ENCODE measurements at places on chromosomes 1 and 21.

GRCh38 chr1:119966020-119966419 is 69.7 kb upstream of the ADAM30 start:
- no peak for DNase-seq

DNA sequence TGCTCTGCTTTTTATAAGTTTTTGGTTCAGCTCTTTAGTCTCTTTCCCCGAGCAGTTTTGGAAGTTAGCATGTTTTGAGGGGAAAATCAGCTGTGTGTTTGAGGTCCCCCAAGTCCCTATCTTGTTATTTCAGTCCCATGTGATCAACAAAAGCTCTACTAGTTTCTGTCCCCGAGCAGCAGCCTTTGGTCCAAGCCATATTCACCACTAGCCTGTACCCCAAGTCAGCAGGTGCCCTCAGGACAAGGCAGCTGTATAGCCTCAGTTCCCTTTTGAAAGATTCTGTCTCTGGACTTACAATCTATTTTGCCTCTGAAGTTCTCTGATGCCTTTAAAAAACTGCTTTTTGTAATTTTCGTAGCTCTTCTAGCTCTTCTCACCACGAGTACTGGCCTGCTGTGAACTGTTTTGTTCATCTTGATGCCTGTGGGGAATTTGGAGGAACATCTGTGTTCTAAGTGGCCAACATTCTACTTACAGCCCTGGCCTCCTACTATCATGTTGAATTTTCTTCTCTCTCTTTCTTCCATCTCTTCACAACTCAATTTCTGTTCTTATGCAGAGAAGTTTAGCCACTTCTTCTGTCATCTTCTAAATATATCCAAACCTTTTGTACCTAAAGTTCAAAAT is 16.7 kb downstream of the UAP1 start:
- DNase-seq: no peak

DNA sequence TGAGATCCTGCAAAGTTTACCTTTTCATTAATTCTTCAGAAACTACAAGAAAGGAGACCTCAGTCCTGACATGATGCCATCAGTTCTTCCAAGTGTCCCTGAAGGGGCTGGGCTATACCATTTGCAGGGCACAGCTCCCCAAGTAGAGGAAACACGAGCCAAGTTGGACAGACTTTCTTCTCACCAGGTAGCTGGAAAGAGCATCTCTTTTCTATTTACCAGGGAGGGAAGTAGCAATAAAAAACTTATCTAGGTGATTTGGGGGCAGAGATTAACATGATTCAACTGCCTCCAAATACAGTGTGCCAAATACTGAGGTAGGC is 103.9 kb upstream of the KCND3 start:
- no peak for DNase-seq

GRCh38 chr1:40064797-40065499 is 24.4 kb downstream of the CAP1 start:
- no peak for DNase-seq

DNA sequence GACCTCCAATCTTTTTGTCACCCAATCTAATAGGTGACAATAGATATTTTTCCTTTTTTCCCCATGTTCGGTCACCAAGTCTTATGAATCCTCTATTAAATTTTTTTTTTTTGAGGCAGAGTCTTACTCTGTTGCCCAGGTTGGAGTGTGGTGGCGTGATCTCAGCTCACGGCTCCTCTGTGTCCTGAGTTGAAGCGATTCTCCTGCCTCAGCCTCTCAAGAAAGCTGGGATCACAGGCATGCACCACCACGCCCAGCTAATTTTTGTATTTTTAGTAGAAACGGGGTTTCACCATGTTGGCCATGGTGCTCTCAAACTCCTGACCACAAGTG is 42.5 kb upstream of the MTF1 start:
- no peak for DNase-seq

DNA sequence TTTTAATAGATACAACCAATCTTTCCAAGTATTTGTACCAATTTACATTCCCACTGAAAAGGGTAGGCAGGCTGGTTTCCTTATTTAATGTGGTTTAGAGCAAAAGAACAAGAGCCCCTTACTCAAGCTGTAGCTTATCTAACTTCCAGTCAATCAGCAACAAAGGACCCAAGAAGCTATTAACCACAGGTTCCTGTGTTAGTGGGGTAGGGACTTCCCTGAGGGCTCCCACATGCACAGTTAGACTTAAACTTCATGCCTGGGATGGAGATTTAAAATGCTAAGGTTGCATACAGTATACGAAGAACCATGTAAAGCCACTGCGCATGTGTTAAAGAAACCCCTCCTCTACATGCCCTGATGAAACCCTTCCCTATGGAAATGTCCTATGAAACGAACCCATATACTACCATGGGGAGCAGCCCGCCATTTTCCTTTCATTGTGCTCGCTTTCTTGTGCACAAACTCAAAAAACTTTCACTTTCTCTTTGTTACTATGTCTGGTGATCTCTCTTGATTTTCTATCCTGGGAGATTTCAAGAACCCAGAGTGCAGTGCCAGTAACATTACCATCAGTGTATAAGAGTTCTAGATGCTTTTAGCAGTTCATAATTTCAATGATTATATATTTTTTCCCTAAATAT is 23.3 kb upstream of the ST6GALNAC5 start:
- no peak for DNase-seq

GRCh38 chr1:85451236-85451830 is 13.6 kb downstream of the DDAH1 start:
- no peak for DNase-seq

GRCh38 chr1:158212320-158212719 is 31.6 kb downstream of the CD1D start:
- DNase-seq: no peak

- no peak for DNase-seq
Measured at GRCh38 chr1:28280501-28280900, 21.2 kb downstream of the SESN2 start.

DNA sequence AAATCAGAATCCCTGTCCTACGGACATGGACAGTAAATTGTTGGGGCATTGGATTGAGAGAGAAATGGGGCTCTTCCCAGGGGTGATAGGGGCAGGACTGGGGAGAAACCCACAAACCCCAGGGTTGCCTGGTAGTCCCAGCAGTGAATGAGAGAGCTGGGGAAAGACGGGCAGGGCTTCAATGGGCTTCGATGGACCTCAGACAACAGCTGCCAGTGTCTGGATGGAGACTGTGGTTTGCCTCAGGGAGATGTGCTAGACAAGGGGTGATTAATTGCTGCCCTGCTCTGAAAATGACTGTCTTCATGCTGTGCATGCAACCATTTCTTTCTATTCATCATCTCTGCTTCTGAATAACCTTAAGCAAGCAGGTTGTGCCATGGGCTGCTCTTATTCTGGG is 7.4 kb downstream of the GPR25 start:
- DNase-seq: no peak

- no peak for DNase-seq
Measured at GRCh38 chr1:110480356-110481096, 29.6 kb downstream of the PROK1 start.

DNA sequence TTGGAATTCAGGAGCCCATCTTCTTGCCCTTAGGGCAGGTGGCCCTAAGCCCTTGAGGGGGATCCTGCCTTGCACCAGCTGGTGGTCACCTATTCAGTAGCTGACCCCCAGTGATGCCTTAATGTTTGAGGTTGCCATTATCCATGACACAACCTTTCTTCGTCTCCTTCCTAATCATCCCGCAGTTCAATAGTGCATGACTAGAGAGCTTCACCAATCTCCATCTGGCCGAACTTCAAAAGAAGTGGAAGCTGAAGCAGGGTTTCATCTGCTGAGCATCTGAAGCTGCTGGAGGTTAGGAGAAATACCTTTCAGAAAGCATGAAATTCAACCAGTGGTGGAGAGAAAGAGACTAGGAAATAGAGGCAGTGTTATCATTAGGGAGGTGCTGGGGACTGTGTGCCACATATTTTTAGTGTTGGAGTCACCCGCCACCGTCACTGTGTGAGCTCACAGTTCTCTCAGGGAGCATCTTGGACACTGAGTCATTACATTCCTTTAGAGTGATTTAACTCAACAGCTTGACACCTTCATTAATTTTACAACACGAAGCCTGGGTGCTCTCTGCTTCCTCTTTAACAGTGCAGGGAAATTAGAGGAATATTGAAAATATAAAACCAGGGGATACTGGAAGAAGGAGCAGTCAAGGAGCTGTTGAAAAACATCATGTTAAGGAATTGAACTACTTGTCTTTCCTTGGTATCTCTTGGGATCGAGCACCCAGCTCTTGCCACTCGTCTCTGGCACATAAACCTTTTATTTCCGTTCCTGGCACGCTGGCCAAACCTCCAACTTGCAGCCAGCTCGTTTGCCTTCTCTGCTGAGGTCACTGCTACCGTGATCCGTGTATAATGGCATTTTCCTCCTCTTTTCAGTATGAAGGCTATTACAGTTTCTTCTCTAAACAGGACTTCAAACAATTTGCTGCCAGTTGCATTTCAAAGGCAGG is 53.6 kb downstream of the PEX14 start:
- peak; percentile 90 for DNase-seq

DNA sequence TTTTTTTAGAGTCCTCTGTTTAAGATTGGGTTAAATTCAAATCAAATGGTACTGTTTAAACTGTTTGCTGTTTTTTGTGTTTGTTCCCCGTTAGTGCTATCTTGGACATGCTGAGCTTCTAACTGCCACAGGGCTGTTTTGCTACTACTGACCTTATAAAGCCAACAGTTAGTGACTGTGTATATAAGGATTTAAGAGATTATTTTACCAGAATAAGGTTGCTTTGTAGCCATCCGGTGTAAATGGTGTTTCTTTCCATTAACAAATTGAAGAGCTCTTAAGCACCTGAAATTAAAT is 37.0 kb downstream of the ZNF281 start:
- DNase-seq: no peak

DNA sequence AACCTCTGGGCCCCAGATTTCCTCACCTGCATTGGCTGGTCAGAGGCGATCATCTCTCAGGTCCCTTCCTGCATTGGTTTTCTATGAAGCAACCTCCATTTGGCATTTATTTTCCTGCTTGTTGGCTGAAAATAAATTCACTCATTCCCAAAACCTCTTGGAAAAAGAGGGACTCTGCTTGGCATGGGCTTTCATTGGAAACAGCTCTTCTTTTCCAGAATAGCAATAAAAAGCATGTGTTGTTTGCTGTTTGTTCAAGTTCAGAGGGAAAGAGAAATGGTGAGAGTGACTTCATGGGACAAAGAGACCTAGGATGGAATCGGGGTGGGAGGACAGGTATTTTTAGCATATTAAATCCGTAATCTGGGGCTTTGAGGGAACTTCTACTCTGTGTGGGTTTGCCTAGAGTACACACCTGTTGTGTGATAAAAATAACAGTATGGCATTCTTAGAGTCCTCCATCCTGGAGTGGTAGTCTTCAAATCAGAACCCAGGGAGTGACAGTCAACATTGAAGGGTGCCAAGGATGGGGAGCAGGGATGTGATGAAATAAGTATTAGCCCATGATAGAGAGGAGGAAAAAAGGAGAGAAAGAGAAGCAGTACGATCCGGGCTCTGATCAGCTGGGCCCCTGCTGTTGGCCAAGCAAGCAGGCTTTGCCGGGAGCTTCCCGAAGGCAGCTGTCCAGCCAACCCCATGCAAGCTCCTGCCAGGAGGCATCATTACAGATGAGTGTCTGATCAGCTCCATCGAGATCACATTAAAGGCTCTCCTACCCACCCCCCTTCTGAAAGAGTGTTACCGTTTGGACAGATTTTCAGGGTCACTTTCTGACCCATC is 131.9 kb upstream of the NFIA start:
- no peak for DNase-seq
